ENCODE measurements at places on chromosomes 3 and 15.

GRCh38 chr3:46851364-46852333 lies 11.6 kb downstream of the MYL3 start:
- no peak overlapping the region for H3K4me3 ChIP-seq
- peaks cover 61% of the 10 kb centered on the region for H3K27me3 ChIP-seq
- H3K27ac ChIP-seq, result no peak overlapping the region
- H3K36me3 ChIP-seq, result no peaks in the 10 kb centered on the region
- DNase-seq, result no peak

DNA sequence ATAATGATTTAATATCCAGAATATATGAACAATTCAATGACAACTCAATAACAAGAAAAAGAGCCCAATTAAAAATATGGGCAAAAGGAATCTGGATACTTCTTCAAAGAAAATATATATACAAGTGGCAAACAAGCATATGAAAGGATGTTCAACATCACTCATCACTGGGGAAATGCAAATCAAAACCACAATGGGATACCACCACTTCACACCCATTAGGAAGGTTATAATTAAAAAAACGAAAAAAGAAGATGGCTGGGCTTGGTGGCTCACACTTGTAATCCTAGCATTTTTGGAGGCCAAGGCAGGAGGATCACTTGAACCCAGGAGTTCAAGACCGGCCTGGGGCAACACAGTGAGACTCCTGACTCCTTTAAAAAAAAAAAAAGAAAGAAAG lies 4.1 kb downstream of the CCDC12 start:
- H3K36me3 ChIP-seq, result peaks cover 48% of the 10 kb centered on the region
- H3K4me3 ChIP-seq, result no peak overlapping the region
- H3K27ac ChIP-seq, result no peak overlapping the region
- no peaks in the 10 kb centered on the region for H3K27me3 ChIP-seq
- no peak for DNase-seq

DNA sequence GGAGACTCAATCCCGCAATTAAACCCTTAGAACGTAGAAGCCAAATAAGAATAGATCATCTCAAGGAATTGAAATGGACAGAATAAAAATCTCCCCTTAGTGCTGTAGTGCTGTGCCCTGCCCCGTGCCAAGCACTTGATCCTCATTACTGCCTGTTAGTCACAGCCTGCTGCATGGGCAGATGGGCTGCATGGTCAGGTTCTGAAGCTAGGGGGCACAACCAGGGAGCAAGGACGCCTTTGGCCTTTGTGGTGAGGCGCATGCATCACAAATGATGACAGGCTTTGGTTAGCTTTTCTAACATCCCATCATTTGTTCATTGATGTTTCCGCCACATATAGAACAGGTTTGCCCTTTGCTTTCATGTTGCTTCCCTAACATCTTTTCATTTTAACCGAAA lies 336.3 kb upstream of the ADAMTS9 start:
- H3K27ac ChIP-seq, result no peak overlapping the region
- no peak overlapping the region for H3K4me3 ChIP-seq
- no peaks in the 10 kb centered on the region for H3K36me3 ChIP-seq
- no peak for DNase-seq

DNA sequence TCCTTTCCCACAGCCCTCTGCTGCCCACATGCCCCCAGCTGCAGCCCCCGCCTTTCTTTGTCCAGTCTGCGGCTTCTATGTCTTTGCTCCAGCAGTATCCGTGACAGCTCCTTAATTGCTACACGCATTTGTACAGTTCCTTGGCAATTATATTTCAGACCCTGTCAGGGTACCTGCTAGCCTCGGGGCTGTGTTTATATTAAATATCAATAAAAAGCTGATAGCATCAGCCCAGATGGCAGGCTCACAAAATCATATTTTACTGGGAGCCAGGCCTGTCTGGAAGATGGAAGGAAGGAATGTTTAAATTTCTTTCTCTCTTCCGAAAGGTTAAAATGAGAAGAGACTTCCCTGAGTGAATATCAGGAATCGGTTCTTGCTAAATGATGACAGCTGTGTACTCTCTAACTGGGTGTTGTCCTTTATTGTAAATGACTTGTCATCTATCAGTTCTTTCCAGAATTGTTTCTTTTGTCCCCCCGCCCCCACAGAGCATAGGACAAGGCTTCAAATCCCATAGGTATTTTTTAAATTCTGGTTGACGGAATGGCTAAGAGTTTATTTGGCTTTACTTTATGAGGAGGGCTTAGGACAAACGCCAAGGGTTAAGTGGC lies 378.1 kb downstream of the LRTM1 start:
- no peaks in the 10 kb centered on the region for H3K27me3 ChIP-seq
- no peak overlapping the region for H3K27ac ChIP-seq
- no peak for DNase-seq
- no peak overlapping the region for H3K4me3 ChIP-seq

DNA sequence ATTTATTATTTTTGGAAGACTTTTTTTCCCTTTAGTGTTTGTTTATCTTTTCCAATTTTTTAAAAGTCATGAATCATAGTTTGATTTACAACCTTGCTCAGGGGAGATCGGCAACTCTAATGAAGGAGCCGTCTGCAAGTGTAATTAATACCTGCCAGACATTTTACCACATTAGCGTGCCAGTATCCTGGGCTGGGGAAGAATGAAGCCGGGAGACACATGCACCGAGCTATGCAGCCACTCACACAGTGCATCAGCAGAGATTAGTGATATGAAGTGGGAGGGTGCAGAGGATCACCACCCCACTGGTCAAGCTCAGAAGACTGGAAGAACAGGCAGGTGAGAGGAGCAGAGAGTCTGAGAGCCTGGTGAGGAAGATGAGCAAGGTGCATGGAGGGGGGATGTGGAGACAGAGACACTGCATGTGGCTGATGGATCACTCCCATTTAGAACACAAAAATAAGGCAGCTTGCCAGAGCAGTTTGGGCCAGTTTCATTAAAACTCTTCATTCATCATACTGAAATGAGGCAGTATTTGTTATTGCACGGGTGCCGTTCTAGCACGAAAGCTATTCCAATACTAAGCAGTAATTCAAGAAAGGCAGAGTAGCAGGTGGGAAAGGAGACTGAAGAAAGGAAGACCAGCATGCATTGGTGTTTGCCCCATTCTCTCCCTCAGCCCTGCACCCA lies 821.6 kb downstream of the TUSC7 start:
- no peaks in the 10 kb centered on the region for H3K4me1 ChIP-seq
- no peaks in the 10 kb centered on the region for H3K27me3 ChIP-seq
- H3K36me3 ChIP-seq, result no peaks in the 10 kb centered on the region
- DNase-seq, result no peak
- H3K4me3 ChIP-seq, result no peak overlapping the region
- no peak overlapping the region for H3K27ac ChIP-seq

Data from Calu3 (cell line).